ENCODE measurements at places on chromosomes 6 and 20.

DNA sequence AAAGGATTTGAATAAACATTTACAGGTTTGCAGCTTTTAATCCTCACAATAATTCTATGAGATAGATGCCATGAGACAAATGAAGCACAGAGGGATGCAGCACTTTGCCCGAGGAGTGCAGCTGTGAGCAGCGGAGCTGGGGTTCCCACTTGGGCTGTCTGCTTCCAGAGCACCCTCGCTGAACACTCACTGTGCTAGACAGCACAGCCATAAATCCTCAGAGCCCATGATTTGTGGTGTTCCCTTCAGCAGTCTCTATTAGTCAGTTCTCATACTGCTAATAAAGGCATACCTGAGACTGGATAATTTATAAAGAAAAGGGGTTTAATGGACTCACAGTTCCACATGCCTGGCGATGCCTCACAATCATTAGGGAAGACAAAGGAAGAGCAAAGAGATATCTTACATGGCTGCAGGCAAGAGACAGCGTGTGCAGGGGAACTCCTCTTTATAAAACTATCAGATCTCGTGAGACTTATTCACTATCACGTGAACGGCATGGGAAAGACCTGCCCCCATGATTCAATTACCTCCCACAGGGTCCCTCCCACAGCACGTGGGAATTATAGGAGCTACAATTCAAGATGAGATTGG lies 25.3 kb upstream of the CTAGE9 start:
- no peak for DNase-seq

DNA sequence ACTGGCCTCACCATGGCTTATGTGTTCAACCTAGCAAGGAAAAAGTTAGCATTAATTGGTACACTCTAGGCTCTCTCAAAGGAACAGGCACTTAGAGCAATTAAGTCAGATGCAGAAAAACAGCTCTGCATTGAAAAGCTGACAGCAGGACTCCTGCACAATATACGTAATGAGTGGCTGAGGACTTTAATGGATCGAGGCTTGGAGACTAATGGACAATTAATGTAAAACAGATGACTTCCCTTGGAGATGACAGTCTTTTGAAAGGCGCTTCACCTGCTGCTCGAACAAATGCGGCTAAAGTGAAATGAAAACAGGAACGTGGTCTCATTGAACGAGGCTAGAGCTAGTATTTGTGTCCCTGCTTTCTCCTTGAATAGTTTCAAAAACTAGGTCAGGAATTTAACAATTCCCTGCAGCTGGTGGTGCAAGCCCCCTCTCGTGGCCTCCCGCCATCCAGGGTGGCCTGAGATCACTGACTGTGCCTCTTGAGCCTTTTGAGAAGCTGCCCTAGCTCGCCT lies 137.1 kb downstream of the ELOVL4 start:
- no peak for DNase-seq

DNA sequence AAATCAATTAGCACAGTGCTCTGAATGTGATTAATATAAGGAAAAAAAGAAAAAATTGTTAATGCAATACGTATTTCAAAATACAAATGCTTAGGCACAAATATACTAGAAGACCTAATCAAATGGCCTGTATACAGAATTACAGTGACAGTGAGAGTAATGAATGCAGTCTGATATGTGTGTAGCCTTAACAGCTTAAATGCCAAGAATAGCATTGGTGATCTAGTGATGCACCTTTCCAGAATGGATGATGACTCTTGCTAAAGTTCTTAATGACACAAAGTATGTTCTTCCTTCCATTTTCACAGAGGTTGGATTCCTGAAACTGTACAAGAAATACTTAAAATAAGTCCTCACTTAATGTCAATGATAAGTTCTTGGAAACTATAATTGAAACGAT lies 131.0 kb downstream of the CDKAL1 start:
- DNase-seq = no peak

DNA sequence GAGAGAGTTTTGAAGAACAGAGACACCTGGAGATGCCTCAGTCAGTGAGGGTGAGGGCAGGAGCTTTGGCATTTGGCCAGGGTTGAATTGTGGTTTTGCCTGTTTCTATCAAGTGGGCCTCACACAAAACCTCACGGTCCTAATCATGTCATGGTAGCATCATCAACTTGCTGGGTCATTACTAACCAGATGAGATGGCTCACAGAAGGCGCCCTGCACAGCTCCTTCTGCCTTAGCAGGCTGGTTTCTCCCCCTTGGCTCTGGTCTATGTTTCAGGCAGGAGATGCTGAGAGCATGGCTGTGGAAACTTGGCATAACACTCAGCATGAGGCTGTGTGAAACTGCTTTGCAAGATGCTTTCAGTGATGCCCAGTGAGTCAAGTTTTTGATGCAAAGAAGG lies 99.3 kb downstream of the LRRC1 start:
- no peak for DNase-seq

GRCh38 chr6:15798533-15799255 lies 135.9 kb upstream of the DTNBP1 start:
- DNase-seq = no peak

- DNase-seq = no peak
Observed at GRCh38 chr20:50098259-50098658, 14.7 kb downstream of the UBE2V1 start.

GRCh38 chr6:452301-453067 lies 60.9 kb downstream of the IRF4 start:
- DNase-seq = no peak

GRCh38 chr6:45896783-45897441 lies 118.7 kb downstream of the CLIC5 start:
- DNase-seq = no peak

DNA sequence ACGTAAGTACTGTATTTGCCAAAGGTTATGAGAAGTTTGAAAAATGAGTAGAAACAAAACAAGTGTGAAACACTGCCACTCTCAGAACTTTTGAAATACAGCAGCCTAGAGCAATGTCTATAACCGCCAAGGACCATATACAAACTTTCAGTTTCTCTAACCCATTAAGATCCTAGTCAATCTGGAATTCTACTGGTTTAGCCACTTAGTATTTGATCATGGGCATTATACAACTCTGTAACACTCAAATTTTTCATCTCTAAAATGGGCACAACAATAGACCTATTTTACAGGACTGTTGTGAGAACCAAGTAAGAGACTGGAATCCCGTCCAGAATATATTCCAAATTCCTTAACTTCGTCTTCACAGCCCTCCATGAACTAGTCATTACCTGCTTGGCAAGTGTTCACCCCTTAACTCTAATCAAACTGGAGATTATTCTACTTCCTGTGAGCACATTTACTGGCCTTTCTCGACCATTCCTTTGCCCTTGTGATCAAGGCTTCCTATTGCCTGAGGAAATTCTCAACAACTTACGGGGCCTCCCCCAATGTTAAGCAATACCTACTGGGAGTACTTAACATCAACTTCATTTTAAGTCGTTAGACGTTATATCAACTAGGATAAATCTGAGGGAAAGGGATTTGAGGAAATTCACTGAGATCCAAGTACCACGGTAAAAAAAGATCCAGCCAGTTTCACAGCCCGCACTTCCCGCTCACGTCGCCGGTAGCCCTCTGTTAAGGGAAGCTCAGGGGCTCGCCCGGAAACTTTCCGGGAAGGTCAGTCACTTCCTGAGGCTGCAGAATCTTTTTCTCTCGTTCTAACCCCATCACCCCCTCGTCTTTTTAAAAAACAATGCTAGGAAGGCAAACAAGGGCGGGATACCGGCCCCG lies 1.1 kb downstream of the EIF2S2 start:
- no peak for DNase-seq

DNA sequence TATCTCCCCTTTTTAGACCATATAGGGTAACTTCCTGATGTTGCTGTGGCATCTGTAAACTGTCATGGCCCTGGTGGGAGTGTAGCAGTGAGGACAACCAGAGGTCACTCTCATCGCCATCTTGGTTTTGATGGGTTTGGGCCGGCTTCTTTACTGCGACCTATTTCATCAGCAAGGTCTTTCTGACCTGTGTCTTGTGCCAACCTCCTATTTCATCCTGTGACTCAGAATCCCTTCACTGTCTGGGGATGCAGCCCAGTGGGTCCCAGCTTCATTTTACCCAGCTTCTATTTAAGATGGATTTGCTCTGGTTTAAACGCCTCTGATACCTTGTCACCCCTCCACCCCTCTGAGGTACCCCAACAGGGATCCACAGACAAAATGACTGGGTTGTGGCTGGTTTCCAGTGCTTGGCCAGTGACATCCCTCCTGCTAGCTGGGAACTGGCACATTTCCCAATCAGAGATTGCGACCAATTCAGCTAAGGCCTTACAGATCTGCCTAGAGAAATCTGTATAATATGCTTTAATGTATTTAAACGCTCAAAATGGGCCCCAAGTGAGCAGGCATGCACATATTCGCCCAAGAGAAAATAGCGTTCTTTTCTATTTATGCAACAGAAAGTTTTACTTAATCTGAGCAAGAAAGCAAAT lies 315.6 kb upstream of the QKI start:
- no peak for DNase-seq

DNA sequence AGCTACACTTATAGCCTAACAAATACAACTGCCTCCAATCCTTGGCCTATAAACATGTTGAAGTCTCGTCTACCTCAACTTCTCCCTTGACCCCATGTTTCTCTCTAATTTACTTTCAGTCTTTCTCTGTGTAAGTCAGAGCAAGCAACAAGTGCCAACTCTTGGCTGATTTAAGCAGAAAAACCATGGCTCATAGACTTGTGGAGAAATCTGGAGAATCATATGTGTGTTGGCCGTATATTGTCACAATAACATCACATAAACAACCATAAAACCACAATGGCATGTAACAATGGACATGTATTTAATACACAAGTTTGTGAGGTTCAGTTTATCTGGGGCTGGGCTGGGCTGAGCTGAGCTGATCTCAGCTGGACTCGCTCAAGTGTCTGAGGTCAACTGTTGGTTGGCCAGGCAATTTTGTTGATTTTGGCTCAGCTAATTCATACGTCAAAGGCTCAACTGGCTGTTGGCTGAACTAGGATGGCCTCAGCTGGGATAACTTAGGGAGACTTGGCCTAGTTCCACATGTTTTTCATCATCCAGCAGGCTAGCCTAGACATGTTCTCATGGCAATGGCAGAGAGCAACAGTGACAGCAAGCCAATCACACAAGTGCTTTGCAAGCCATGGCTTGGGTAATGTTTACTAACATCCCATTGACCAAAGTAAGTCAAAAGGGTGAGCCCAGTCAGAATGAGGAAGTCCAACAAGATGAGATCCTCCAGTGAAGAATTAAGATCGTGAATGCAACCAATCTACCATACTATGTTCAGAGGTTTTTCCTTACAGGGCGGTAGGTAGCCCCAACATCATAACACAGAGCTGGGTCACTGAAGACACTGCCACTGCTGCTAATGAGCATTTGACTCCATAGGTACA lies 12.9 kb upstream of the TBC1D22B start:
- no peak for DNase-seq

GRCh38 chr6:112886415-112886814 lies 539.3 kb downstream of the RFPL4B start:
- no peak for DNase-seq

DNA sequence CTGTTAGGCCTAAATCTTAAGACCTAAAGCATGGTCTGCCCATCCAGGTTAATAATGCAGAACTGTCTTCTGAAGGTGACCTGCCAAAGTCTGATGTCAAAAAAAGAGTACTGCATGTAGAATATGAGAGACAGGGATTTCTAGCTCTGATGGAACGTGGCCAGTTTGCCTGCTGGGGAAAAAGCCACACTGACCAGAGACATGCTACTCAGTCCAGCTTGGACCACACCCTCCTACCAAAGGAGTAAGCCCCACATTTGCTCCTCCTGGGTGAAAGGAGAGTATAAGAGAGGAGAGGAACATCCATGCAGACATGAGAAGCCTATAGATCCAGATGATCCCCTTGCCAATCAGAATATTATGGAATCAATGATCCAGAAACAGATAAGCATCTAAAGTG lies 229.9 kb upstream of the RUNX2 start:
- no peak for DNase-seq

- no peak for DNase-seq
Observed at GRCh38 chr20:41524980-41525613, 93.1 kb downstream of the CHD6 start.

GRCh38 chr6:63856271-63856670 lies 220.7 kb downstream of the PHF3 start:
- no peak for DNase-seq

GRCh38 chr6:159533016-159533415 lies 160.0 kb downstream of the SOD2 start:
- no peak for DNase-seq

- DNase-seq = no peak
Observed at GRCh38 chr6:137299681-137300080, 80.5 kb upstream of the IFNGR1 start.

DNA sequence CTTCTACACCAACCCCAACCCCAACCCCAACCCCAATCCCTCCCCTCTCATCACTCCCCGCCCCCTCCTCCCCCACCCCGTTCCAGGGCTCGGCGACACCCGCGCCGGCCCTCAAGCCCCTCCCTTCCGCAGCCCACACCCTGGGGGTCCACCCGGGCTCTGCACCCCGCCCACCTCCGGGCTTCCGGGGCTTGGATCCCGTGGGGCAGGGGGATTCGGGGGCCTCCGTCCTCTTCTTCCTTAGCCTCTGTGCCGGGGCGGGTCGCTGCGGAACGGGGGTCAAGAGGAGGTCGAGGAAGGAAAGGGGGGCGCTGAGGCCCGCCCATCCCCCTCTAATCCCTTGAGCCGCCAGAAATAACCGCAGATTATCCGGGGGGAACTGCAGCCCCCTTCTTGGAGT lies 690 bp downstream of the TULP1 start:
- DNase-seq = no peak

- no peak for DNase-seq
Observed at GRCh38 chr6:107628878-107629277, 139.0 kb downstream of the SOBP start.

DNA sequence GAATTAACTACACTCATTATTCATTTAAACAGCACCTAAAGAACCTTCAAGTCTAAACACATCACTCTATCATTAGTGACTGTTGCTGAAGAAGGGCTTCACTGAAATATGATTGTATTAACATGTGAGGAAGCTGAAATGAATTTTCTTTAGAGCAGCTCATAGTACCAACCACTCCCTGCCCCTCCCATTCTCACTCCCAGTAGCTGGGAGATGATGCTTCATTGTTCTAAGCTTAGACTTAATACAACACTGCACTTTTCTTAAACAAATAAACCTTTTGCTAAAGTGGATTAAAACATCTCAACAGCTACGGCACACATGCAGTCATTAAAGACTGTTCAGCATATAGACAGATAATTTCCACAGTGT lies 63.1 kb downstream of the ATXN1 start:
- DNase-seq = no peak

DNA sequence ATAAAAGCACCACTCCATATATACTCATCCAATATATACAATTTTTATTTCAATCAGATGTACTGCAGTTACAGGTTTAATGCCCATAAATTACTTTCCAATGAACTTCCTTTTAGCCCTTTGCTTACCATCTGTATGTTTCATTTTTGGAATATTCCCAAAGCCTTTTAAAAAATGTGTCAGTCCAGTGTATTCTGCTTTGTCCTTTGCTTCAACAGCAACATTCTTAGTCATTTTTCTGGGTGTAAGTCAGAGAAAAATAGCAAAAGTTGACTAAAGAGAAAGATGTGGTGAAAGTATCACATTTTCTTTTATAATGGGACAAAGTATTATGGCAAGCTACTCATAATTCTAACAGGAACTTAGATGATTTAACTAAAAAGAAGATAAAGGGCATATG lies 15.2 kb downstream of the DSE start:
- DNase-seq = no peak

All from activated naive CD4-positive, alpha-beta T cell treated with anti-CD3 and anti-CD28 coated beads, Interleukin-2, amount 50 U/mL, for 16 hours (primary cell).